Spinal cord (tissue), 10 donors: ENCODE measurements at places on chromosomes 5 and 9. TPM values are rescaled to one million over a fixed set of nuclear protein-coding genes. Genes with fewer than 3 reads are reported as not detected.

GRCh38 chr5:174503461-174504265 is 220.7 kb upstream of the MSX2 start:
- H3K27me3 ChIP-seq = no peaks in the 10 kb centered on the region
- no peak overlapping the region for H3K27ac ChIP-seq
- H3K4me3 ChIP-seq = no peak overlapping the region

GRCh38 chr9:11471321-11471720 is 858.5 kb upstream of the PTPRD start:
- H3K27me3 ChIP-seq = no peaks in the 10 kb centered on the region
- no peak overlapping the region for H3K4me3 ChIP-seq
- no peak overlapping the region for H3K27ac ChIP-seq
- no peak for DNase-seq

- H3K36me3 ChIP-seq = no peaks in the 10 kb centered on the region
- H3K27ac ChIP-seq = no peak overlapping the region
- H3K4me1 ChIP-seq = peaks cover 3% of the 10 kb centered on the region
Measured at GRCh38 chr5:11292648-11293356, 531.8 kb upstream of the DAP start.

- no peak overlapping the region for H3K4me3 ChIP-seq
- DNase-seq = no peak
- no peaks in the 10 kb centered on the region for H3K27me3 ChIP-seq
Measured at GRCh38 chr5:10624206-10624605, 60.3 kb downstream of the ANKRD33B start.

DNA sequence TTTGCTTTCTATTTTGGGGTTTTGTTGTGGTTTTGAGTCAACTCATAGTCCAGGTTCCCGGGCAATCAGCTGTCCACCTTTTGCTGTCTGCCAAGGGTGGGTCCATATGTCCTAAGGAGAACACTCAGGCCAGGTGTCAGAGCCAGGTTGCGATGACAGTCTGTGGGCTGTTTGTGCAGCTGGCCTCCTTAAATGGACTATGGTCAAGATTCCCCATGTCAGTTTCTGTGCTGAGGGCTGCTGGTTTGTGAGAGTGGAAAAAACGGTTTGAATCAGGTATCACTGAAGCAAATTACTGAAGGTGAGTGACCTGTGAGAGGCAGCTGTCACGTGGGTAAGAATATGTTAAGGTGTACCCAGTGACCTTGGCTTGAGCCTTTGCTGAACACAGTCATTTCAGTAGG is 33.0 kb downstream of the SNX30 start:
- no peak overlapping the region for H3K27ac ChIP-seq
- no peaks in the 10 kb centered on the region for H3K36me3 ChIP-seq
- H3K4me1 ChIP-seq = peaks cover 4% of the 10 kb centered on the region
- DNase-seq = no peak

DNA sequence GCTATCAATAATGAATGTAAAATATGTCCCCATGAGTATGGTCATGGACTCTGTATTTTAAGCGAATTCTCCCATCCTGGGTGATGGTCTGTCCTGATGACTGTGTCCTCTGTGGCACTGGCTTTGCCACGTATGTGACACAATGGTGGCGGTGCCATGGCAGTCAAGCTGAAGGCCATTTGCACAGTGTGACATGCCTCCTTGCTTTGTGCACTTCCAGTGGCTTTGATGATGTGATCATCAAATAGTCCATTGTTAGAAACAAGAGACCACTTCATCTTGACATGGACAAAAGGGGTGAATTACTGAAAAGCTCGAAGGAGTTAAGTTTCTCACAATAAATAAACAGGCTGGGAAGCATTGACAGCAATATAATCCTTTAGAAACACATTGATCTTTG is 31.0 kb upstream of the PRRC1 start:
- no peaks in the 10 kb centered on the region for H3K36me3 ChIP-seq
- no peaks in the 10 kb centered on the region for H3K27me3 ChIP-seq
- no peak for DNase-seq
- H3K27ac ChIP-seq = peak overlapping the region; percentile 40
- no peaks in the 10 kb centered on the region for H3K4me1 ChIP-seq
- H3K4me3 ChIP-seq = no peak overlapping the region

- DNase-seq = no peak
- no peaks in the 10 kb centered on the region for H3K27me3 ChIP-seq
- no peak overlapping the region for H3K4me3 ChIP-seq
- H3K27ac ChIP-seq = no peak overlapping the region
- H3K4me1 ChIP-seq = no peaks in the 10 kb centered on the region
Measured at GRCh38 chr5:50947906-50948683, 281.7 kb downstream of the PARP8 start.

DNA sequence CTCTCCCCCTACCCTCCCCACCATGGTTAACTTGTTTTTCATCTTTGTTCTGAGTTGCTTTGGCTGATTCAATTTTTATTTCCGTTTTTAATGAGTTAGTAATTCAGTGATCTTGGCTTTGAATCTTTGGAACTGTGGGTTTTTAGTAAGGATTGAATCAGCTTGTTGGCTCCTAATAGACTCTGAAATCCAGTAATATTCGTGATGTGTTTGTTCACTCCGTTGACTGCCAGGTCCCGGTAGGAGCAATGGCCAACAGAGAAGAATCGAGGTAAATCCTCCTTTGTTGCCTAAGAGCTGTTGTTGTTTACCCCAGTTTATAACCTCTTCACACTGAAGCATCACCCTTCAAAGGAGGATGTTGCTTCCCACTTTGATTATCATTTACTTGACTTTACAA is 92.7 kb downstream of the PCSK1 start:
- H3K4me1 ChIP-seq = no peaks in the 10 kb centered on the region
- H3K27ac ChIP-seq = no peak overlapping the region
- H3K36me3 ChIP-seq = no peaks in the 10 kb centered on the region
- no peak for DNase-seq
- H3K4me3 ChIP-seq = no peak overlapping the region

DNA sequence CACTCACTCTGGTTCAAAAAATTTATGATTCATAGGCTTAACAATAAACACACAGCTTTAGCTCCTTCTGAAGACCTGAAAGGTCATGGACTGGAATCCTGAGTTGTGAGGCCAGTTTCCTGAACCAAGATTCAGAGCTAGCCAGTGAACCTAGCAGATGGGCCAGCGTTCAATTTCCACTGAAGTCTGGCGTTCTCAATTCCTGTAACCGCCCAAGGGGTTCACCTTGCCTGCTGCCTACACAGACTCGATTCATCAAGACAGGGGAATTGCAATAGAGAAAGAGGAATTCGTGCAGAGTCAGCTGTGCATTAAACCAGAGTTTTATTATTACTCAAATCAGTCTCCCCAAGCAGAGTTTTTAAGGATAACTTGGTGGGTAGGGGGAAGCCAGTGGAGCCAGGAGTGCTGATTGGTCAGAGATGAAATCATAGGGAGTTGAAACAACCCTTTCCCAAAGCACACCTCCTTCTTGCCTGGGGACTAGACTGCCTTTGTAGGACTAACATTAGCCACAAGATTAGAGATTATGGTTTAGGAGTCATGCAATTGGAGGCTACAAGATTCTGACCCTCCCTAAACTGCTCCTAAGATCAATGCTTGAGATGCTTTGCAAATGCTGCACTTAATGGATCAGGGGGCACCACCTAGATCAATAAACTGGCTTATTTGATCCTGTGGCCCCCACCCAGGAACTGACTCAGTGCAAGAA is 117.5 kb upstream of the SHB start:
- no peak overlapping the region for H3K4me3 ChIP-seq
- DNase-seq = no peak
- no peak overlapping the region for H3K27ac ChIP-seq

GRCh38 chr5:15529821-15530220 is 29.8 kb downstream of the FBXL7 start:
- no peak overlapping the region for H3K4me3 ChIP-seq
- DNase-seq = no peak
- H3K36me3 ChIP-seq = no peaks in the 10 kb centered on the region
- H3K27me3 ChIP-seq = no peaks in the 10 kb centered on the region

DNA sequence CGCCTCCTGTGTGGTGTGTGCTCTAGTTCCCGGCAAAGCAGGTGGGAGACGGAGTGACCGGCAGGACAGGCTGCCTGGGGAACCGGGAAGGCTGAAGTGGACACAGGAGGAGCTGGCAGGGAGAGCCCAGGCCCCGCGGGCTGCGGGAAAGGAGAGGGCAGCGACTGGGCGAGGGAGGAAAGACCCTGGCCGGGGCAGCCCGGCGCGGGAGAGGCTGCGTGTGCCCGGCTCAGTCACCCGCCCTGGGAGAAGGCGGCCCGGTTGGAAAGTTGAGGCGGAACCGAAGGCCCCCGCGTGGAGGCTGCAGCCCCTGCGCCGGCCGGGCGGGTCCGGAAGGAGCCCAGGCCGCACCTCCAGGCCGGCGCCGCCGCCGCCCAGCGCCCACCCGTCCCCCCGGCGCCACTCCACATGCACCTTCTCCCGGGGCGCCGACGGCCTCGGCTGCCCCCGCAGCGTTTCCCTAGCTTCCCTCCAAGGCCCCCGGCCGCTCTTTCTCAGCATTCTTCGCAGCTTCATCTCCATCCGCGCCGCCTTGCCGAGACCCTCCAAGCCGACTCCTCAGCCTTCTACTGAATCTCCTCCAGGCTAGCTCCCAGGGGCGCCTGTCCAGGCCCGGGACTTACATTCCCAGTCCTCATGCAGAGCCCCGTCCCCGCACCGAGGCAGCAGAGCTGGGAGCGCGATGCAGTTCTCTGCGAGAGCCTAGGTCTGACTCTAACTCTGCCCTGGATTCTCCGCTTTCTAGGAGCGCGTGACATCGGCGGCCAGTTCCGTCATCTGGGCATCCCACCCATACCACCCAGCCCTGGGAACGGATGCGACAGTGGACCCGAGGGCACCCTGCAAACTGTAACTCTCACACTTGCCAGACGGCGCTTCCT is 152.0 kb downstream of the ERCC6L2 start:
- peak overlapping the region; percentile 32 for H3K4me3 ChIP-seq
- DNase-seq = no peak
- peaks cover 51% of the 10 kb centered on the region for H3K4me1 ChIP-seq
- H3K36me3 ChIP-seq = peaks cover 12% of the 10 kb centered on the region
- H3K27ac ChIP-seq = peak overlapping the region; percentile 47

DNA sequence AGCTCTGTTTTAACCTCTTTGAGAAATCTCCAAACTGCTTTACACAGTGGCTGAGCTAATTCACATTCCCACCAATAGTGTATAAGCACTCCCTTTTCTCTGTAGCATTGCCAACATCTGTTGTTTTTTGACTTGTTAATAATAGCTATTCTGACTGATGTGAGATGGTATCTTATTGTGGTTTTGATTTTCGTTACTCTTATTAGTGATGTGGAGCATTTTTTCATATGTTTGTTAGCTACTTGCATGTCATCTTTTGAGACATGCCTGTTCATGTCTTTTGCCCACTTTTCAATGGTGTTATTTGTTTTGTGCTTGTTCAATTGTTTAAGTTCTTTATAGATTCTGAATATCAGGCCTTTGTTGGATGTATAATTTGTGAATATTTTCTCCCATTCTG is 225.2 kb upstream of the TRPC7 start:
- DNase-seq = no peak
- H3K27me3 ChIP-seq = no peaks in the 10 kb centered on the region
- H3K36me3 ChIP-seq = no peaks in the 10 kb centered on the region
- H3K4me1 ChIP-seq = no peaks in the 10 kb centered on the region
- no peak overlapping the region for H3K4me3 ChIP-seq

DNA sequence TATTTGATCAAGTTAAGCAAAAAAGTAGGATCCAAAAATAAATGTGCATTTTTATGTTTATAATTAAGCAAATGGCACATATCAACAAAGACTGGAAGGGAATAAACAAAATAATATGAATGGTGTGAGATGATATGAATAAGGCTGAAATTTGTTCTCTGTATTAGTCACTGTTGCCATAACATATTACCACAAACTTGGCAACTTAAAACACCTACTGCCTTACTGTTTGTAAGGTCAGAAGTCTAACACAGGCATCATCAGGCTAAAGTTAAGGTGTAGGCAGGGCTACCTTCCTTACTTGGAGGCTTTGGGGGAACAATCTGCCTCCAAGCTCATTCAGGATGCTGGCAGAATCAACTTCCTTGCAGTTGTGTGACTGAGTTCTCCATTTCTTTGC is 19.3 kb downstream of the PGGT1B start:
- H3K4me3 ChIP-seq = no peak overlapping the region
- DNase-seq = no peak
- no peaks in the 10 kb centered on the region for H3K27me3 ChIP-seq
- no peaks in the 10 kb centered on the region for H3K4me1 ChIP-seq
- H3K27ac ChIP-seq = no peak overlapping the region
- peaks cover 4% of the 10 kb centered on the region for H3K36me3 ChIP-seq

GRCh38 chr9:37561682-37562081 is 14.5 kb downstream of the FBXO10 start:
- H3K36me3 ChIP-seq = peaks cover 5% of the 10 kb centered on the region
- no peak overlapping the region for H3K4me3 ChIP-seq

DNA sequence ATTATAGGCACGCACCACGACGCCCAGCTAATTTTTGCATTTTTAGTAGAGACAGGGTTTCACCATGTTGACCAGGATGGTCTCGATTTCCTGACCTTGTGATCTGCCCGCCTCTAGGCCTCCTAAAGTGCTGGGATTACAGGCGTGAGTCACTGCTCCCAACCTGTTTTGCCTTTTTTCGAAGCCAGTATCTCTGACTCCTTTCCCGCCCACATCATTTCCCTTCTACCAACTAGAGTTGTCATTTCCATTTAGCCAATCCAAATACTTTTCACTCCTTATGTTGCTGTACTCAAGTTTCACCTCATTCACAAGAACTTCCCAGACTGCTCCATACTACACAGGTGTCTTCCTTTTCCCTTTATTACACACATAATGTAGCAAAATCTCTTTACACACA is 502.6 kb upstream of the CDH6 start:
- no peaks in the 10 kb centered on the region for H3K27me3 ChIP-seq
- DNase-seq = no peak
- no peaks in the 10 kb centered on the region for H3K36me3 ChIP-seq
- H3K27ac ChIP-seq = no peak overlapping the region
- H3K4me1 ChIP-seq = no peaks in the 10 kb centered on the region
- no peak overlapping the region for H3K4me3 ChIP-seq

- H3K27ac ChIP-seq = no peak overlapping the region
- H3K4me3 ChIP-seq = no peak overlapping the region
- H3K27me3 ChIP-seq = no peaks in the 10 kb centered on the region
- H3K4me1 ChIP-seq = peaks cover 28% of the 10 kb centered on the region
Measured at GRCh38 chr9:127886401-127886972, 9.0 kb upstream of the AK1 start.

DNA sequence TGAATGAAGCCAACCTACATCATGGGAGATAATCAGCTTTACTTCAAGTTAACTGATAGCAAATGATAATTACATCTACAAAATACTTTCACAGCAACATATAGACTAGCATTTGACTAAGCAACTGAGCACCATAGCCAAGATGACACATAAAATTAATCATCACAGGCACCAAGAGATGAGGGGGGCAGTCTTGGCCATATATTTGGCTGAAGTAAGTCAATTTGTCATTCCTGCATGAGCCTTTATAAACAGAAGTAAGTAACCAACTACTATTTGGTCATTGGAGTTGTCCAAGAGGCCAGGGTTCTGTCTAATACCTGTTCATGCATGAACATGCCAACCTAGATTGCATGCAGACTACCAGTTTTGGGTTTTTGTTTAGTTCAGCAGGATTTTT is 53.6 kb downstream of the PDCD1LG2 start:
- no peaks in the 10 kb centered on the region for H3K4me1 ChIP-seq
- no peak overlapping the region for H3K4me3 ChIP-seq
- no peak for DNase-seq
- H3K36me3 ChIP-seq = no peaks in the 10 kb centered on the region

The HK3 gene
- 0.66 TPM for total RNA-seq

The TXNDC8 gene
- not detected for total RNA-seq

The ITGA2 gene
- total RNA-seq = 6.5 TPM

The SIGMAR1 gene
- 27.7 TPM for total RNA-seq

The FOXD4L4 gene
- total RNA-seq = 0.20 TPM

The PARP8 gene
- 20.3 TPM for total RNA-seq

The MYMK gene
- total RNA-seq = not detected

The SHISAL2B gene
- total RNA-seq = 0.30 TPM

The NPR2 gene
- 15.0 TPM for total RNA-seq
